Breast epithelium (tissue), 4 donors: ENCODE measurements at places on chromosomes 2 and 18. TPM values are rescaled to one million over a fixed set of nuclear protein-coding genes. Genes with fewer than 3 reads are reported as not detected.

ADGRF3 gene
- not detected for total RNA-seq

TTC27 gene
- 29.6 TPM for total RNA-seq

SERPINB5 gene
- total RNA-seq: not detected

DSG1 gene
- not detected for total RNA-seq

FAM110C gene
- 1.6 TPM for total RNA-seq

AMMECR1L gene
- total RNA-seq: 14.4 TPM

SLC16A14 gene
- 7.5 TPM for total RNA-seq

ACTR1B gene
- total RNA-seq: 74.6 TPM

CNNM3 gene
- 13.8 TPM for total RNA-seq

NTSR2 gene
- 0.32 TPM for total RNA-seq

EVX2 gene
- total RNA-seq: not detected
